Stimulated activated CD4-positive, alpha-beta T cell treated with anti-CD3 and anti-CD28 coated beads, Interleukin-1b, Interleukin-23, amount 100 ng/mL, for 1 hour (primary cell): ENCODE measurements at places on chromosomes 2 and 18.

- no peak for DNase-seq
Measured at GRCh38 chr2:155498106-155498505, 799.6 kb downstream of the KCNJ3 start.

- no peak for DNase-seq
Measured at GRCh38 chr18:50231621-50232020, 34.7 kb downstream of the CFAP53 start.

DNA sequence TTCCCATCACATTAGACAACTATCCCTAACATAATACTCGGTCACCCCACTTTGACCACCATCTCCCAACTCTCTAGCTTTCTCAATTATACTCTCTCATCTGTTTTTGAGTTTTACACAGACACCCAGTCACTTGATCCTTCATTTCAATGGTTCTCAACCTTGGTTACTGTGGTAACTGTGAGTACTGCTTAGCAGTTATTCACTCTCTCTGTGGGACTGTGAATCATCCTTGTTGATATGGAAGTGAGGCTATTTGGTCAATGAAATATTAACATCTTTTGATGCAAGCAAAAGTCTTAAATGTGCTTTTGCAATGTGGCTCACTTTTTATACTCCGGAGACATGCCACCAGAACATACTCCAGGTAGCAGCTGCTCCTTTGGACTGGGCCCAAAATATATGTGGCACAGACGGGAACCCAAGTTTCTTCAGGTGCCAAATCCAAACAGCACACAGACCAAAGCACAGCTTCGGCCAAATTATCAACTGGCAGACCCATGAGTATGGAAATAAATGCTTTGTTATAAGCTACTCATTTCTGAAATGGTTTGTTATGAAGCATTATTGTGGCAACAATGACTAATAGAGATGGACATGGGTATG, 75.0 kb upstream of the SLC25A52 start:
- DNase-seq, result no peak

- DNase-seq, result no peak
Measured at GRCh38 chr2:161020437-161020836, 139.8 kb upstream of the TANK start.

DNA sequence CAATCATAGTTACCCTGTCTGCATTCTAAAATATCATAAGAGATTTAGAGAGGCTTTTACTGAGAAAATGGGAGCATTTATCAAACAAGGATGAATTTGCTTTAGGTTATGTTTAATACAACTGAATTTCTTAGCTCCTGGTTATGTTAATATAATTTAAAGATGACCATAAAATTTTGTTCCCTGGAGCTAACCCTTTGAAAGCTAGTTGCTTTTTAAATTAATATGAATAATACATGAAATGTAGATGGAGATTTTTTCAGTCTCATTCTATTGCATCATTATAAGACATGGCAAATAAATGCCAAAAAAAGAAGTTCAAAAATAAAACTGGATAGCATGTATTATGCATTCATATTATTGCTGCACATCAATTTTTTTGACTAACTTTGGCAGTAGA, 344.1 kb upstream of the NXPH2 start:
- no peak for DNase-seq

GRCh38 chr2:118634876-118635275, 212.6 kb downstream of the EN1 start:
- no peak for DNase-seq

- no peak for DNase-seq
Measured at GRCh38 chr2:75525434-75526310, 35.1 kb downstream of the EVA1A start.

DNA sequence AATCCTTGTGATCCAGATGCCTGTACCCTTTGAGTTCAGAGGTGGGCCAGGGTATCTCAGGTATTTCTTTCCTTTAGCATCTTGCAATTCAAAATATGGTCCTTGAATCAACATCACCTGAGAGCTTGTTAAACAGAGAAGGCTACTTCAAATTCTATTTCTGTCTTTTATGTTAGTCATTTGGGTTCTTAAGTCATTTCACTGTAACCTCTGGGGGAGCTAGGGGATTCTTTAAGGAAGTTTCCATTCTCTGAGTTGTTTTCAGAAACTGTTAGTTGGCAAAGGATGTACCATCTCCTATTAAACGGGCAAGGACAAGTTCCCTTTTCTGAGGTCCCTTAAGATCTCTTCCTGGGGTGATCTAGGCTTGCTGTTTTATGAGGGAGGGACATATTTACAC, 16.6 kb downstream of the CFLAR start:
- no peak for DNase-seq

DNA sequence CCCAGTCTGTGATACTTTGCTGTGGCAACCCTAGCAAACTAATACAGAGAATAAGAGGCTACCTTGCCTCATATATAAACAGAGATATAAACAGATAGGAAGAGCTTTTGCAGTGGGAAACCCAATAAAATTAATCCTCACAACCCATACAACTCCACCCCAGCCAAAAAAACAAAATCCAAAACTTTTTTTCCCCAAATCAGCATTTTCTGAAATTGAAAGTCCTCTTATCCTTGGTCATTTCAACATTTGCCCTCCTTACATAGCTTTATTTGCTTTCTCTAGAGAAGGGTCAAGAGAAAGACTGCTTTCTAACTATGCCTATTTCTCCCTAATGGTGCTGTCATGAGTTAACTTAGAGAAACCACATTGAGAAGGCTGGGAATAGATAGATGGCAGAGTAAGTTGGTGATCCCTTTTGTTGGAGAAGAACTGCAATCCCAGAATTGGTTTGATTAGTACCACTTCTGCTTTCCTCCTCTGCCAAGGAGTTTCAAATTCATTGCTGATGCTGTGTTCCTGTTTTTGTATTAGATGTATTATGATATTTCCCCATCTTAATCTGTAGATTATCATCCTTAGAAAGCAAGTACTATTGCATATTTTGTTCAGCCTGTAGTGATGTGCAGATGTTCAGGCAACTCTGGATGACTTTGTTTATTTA, 76.5 kb upstream of the B3GNT2 start:
- no peak for DNase-seq

- no peak for DNase-seq
Measured at GRCh38 chr2:234014427-234014826, 36.1 kb upstream of the SPP2 start.

DNA sequence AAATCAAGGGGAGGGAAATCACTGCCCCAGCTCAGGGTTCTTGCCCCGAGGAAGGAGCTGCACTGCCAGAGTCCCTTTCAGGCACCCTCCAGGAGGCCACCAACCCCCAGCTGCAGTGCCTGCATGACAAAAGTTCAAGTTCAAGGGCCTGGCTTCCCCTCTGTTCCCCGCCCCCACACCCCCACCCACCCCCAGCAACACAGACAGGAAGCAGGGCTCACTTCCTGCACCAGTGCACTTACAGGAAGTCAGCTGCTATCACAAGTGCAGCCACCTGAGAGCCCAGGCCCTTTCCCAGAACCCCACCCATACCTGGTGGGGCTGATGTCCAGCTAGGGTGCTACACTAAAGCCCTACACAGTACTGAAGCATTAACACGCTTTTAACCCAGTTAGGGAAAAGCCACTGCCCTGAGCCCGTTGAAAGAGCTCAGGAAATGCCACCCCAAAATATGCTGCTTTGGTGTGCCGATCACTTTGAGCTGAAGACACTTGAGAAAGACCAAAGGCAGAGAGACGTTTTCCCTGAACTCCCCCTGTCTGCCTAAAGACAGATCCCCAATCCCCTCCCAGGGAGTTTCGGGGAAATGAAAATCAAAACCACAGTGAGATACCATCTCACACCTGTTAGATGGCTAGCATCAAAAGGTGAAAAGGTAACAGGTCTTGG, 109.9 kb upstream of the CAB39 start:
- DNase-seq, result peak; percentile 15

- no peak for DNase-seq
Measured at GRCh38 chr2:170291474-170291873, 113.5 kb downstream of the MYO3B start.

DNA sequence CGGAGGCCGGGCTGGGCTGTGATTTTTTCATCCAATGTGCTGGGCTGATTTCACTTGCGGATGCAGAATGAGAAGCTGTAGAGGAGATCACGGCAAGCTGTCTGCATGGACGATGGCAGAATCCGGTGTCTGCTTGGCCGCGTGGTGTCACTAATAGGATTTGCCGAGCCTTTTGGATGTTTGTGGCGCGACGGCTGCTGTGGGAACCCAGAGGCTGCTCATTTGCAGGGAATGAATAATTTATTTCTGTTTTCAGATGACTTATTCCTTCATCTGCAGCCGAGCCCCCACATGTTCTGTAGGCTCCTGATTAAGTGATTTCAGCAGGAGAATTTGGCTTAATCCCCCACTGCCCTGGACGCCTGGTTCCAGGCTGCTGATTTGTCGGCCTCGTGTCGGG, 62.6 kb downstream of the ODC1 start:
- no peak for DNase-seq

- no peak for DNase-seq
Measured at GRCh38 chr18:76984193-76985155, 148.1 kb downstream of the MBP start.

- DNase-seq, result no peak
Measured at GRCh38 chr2:69185807-69186206, 172.8 kb downstream of the ANTXR1 start.
